ENCODE measurements at places on chromosomes 6 and 20. TPM values are rescaled to one million over a fixed set of nuclear protein-coding genes. Genes with fewer than 3 reads are reported as not detected.

The MYL9 gene
- total RNA-seq, result 197 TPM

The AKIRIN2 gene
- total RNA-seq, result 68.1 TPM

The BTN3A1 gene
- total RNA-seq, result 21.1 TPM

The CLPSL2 gene
- not detected for total RNA-seq

The PDE10A gene
- 9.8 TPM for total RNA-seq

The CAGE1 gene
- total RNA-seq, result 0.19 TPM

The HCRTR2 gene
- total RNA-seq, result not detected

The MBOAT1 gene
- 6.5 TPM for total RNA-seq

The OR11A1 gene
- total RNA-seq, result not detected

The PPP1R3G gene
- total RNA-seq, result 0.40 TPM

The CDSN gene
- total RNA-seq, result not detected

GRCh38 chr6:27861276-27861840 is 50.8 kb downstream of the OR2B2 start:
- DNase-seq, result no peak
- no peak overlapping the region for H3K4me3 ChIP-seq
- H3K27me3 ChIP-seq, result no peaks in the 10 kb centered on the region

GRCh38 chr6:34671801-34672656 is 24.5 kb downstream of the ILRUN start:
- peaks cover 4% of the 10 kb centered on the region for H3K36me3 ChIP-seq
- no peak overlapping the region for H3K4me3 ChIP-seq
- H3K27ac ChIP-seq, result peak overlapping the region; percentile 80
- H3K27me3 ChIP-seq, result no peaks in the 10 kb centered on the region
- H3K4me1 ChIP-seq, result peaks cover 34% of the 10 kb centered on the region

GRCh38 chr20:62994869-62995281 is 11.9 kb downstream of the BHLHE23 start:
- H3K27ac ChIP-seq, result no peak overlapping the region
- DNase-seq, result no peak
- H3K36me3 ChIP-seq, result no peaks in the 10 kb centered on the region
- peaks cover 37% of the 10 kb centered on the region for H3K27me3 ChIP-seq

- no peak overlapping the region for H3K4me3 ChIP-seq
- no peaks in the 10 kb centered on the region for H3K36me3 ChIP-seq
- peaks cover 41% of the 10 kb centered on the region for H3K4me1 ChIP-seq
- H3K27ac ChIP-seq, result peak overlapping the region; percentile 78
- H3K27me3 ChIP-seq, result no peaks in the 10 kb centered on the region
- DNase-seq, result peak; percentile 66
Measured at GRCh38 chr20:59014680-59015389, 4.4 kb upstream of the TUBB1 start.

DNA sequence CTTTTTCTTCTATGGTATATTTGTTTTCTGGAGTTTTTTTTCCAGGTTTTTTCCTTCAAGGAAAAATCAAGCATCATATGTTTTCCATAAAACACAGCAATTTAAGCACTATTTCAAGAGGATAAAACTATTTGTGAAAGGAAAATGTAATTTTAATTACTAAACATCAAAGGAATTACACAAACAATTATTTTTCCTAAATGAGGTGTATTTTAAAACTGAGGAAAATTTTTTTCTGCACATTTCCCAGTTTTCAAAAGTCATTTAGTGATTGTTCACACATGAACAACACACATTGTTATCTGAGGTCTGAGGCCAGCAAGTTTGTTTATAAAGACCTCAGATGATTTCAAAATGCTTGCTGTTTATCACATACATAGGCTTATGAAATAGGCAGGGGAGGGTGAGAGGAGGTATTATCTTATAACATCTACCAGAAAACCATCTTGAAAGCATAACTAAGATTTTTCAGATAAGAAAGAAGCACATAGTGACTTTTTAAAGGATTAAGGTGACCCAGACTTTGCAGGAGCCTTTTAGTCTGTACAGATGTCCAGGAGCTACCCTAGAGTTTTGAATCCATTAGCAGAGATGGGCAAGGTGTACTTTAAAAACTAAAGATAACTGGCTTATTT is 381.6 kb downstream of the GJA1 start:
- no peaks in the 10 kb centered on the region for H3K36me3 ChIP-seq
- no peaks in the 10 kb centered on the region for H3K27me3 ChIP-seq
- H3K27ac ChIP-seq, result no peak overlapping the region
- DNase-seq, result no peak
- H3K4me1 ChIP-seq, result peaks cover 6% of the 10 kb centered on the region

- peaks cover 100% of the 10 kb centered on the region for H3K4me1 ChIP-seq
- H3K27me3 ChIP-seq, result no peaks in the 10 kb centered on the region
- peak overlapping the region; percentile 46 for H3K4me3 ChIP-seq
Measured at GRCh38 chr6:52543729-52544601, 32.9 kb downstream of the TRAM2 start.

- peaks cover 9% of the 10 kb centered on the region for H3K4me1 ChIP-seq
- H3K4me3 ChIP-seq, result no peak overlapping the region
- peaks cover 85% of the 10 kb centered on the region for H3K27me3 ChIP-seq
- DNase-seq, result no peak
Measured at GRCh38 chr6:28768187-28768913, 155.4 kb downstream of the TRIM27 start.

DNA sequence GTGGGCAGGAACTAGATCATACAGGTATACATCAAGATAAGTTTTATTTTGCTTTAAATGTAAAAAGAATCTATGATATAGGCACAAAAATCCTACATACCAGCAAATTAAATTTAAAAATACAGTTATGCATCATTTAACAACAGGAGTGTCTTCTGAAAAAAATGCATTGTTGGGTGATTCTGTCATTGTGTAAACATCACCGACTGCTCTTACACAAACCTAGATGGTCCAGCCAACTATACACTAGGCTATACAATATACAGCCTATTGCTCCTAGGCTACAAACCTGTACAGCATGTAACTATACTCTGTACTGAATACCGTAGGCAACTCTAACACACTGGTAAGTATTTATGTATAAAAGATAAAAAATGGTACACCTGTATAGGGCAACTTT is 139.4 kb downstream of the RNGTT start:
- no peaks in the 10 kb centered on the region for H3K36me3 ChIP-seq
- no peaks in the 10 kb centered on the region for H3K27me3 ChIP-seq
- peak overlapping the region; percentile 1 for H3K27ac ChIP-seq

DNA sequence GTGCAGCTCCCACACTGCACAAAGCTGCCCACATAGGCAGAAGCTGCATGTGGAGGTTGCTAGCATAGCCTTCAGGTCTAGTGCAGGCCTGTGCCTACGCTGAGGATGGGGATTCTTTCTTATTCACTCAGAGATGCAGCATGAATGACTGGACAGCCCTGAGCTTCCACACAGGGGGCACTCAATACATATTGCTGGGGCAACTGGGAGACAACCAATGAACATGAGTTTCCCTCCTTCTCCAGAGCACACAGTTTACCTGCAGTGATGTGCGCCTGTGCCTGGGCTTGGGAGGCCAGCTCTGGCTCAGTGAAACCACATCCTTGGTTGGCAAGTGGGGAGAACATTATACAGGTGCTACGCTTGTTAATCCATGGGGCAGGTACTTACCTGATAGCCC is 389.9 kb downstream of the RNGTT start:
- H3K36me3 ChIP-seq, result no peaks in the 10 kb centered on the region
- no peak overlapping the region for H3K4me3 ChIP-seq
- H3K4me1 ChIP-seq, result no peaks in the 10 kb centered on the region
- peaks cover 5% of the 10 kb centered on the region for H3K27me3 ChIP-seq
- H3K27ac ChIP-seq, result no peak overlapping the region

DNA sequence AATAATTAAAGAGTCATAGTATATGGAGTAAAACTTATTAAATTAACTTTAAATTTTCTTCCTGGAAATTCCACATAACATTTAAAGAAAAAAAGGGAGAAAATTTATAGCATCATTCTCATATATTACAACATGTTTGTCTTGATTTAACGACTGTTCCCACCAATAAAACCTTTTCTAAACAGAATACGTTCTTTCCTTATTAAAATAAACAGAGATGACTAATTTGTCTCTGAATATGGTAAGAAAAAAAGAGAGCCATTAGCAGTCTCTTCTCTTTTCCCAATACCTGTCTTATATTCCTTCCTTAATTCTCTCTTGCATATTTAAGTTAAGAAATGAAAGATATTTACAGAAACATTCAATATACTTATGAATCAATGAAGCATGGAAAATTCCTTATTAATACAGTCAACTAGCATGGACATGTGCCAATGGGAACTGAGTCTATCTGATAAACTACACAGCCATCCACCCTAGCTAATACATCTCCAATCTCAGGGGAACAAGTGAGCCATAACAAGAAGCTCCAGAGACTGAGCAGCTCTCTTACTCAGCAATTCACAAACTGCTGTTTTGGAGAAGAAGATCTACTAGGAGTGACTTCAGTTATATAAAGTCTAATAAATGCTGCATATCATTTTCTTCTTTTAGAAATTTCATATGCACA is 347.1 kb upstream of the MANEA start:
- no peak for DNase-seq
- H3K4me1 ChIP-seq, result no peaks in the 10 kb centered on the region
- no peak overlapping the region for H3K4me3 ChIP-seq
- H3K36me3 ChIP-seq, result no peaks in the 10 kb centered on the region

DNA sequence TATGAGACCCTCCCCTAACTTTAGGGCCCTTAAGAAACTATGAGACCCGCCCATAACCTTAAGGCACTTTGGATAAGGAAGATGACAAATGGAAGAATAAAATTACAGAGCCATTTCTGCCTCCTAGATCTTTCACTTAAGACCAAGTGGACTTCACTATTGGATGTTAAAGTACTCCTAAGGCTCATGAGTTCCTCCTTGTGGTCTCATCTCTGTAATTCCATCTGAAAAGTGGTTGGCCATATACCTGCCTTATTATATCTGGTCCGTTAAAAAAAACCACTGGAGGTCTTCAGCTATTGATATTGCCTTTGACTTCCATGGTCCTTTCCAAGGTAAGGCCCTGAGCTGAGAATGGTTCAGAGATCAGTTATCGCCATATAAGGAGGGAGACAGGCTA is 310.3 kb downstream of the EYA4 start:
- H3K27me3 ChIP-seq, result peaks cover 7% of the 10 kb centered on the region
- H3K4me1 ChIP-seq, result peaks cover 58% of the 10 kb centered on the region
- DNase-seq, result no peak
- H3K4me3 ChIP-seq, result no peak overlapping the region

DNA sequence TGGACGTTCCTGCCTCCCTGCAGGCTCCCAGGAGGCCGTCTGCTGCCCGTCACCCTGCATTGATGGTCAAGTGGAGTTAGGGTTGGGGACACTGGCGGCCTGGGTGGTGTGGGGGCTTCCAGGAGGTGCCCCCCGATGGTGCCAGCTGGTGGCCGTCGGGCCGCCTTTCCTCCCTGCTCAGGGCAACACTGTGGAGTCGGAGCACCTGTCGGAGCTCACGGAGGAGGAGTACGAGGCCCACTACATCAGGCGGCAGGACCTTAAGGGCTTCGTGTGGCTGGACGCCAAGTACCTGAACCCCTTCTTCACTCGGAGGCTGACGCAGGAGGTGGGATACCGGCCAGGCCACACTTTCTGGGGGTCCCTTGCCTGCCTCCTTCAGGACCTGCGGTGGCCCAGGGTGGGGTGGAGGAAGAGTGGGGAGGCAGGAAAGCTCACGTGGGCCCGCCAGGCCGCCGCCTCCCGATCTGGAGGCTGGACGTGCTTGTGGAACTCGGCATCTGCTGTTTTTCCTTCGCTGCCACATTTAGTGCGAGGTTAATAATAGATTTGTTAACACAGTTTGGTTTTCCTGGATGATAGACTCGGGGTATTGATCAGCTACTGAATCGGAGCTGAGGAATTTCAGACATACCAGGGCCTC is 28.6 kb downstream of the SPATA2 start:
- peaks cover 52% of the 10 kb centered on the region for H3K4me1 ChIP-seq
- peak overlapping the region; percentile 91 for H3K27ac ChIP-seq
- H3K36me3 ChIP-seq, result peaks cover 19% of the 10 kb centered on the region

- H3K27me3 ChIP-seq, result no peaks in the 10 kb centered on the region
- DNase-seq, result no peak
- no peak overlapping the region for H3K27ac ChIP-seq
Measured at GRCh38 chr6:102038964-102039363, 645.5 kb downstream of the GRIK2 start.

- H3K4me3 ChIP-seq, result peak overlapping the region; percentile 5
- H3K27me3 ChIP-seq, result no peaks in the 10 kb centered on the region
- H3K36me3 ChIP-seq, result peaks cover 8% of the 10 kb centered on the region
- peak overlapping the region; percentile 96 for H3K27ac ChIP-seq
Measured at GRCh38 chr6:157962601-157963302, 18.9 kb upstream of the SYNJ2 start.

DNA sequence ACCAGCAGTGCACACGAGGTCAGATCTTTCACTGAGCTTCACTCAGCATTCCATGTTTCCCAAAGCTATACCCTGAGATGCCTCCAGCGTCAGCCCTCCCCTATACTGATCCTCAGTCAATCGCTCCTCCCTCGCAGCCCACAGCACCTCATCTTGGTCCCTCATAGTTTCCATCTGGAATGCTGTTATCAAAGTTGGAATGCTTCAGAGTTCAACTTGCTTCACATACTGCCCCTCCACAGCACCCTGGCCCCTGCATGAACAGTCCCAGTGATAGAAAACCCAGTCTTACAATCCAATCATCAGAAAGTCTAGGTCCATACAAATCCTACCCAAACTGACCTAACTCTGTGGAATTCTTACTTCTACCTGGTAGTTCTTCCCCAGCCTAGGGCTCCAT is 20.0 kb downstream of the SPAG4 start:
- no peak for DNase-seq
- no peaks in the 10 kb centered on the region for H3K27me3 ChIP-seq
- peaks cover 11% of the 10 kb centered on the region for H3K4me1 ChIP-seq
- H3K36me3 ChIP-seq, result peaks cover 9% of the 10 kb centered on the region

GRCh38 chr6:1502041-1502440 is 107.7 kb upstream of the FOXC1 start:
- H3K27me3 ChIP-seq, result no peaks in the 10 kb centered on the region
- H3K27ac ChIP-seq, result no peak overlapping the region
- no peaks in the 10 kb centered on the region for H3K36me3 ChIP-seq
- peaks cover 13% of the 10 kb centered on the region for H3K4me1 ChIP-seq

DNA sequence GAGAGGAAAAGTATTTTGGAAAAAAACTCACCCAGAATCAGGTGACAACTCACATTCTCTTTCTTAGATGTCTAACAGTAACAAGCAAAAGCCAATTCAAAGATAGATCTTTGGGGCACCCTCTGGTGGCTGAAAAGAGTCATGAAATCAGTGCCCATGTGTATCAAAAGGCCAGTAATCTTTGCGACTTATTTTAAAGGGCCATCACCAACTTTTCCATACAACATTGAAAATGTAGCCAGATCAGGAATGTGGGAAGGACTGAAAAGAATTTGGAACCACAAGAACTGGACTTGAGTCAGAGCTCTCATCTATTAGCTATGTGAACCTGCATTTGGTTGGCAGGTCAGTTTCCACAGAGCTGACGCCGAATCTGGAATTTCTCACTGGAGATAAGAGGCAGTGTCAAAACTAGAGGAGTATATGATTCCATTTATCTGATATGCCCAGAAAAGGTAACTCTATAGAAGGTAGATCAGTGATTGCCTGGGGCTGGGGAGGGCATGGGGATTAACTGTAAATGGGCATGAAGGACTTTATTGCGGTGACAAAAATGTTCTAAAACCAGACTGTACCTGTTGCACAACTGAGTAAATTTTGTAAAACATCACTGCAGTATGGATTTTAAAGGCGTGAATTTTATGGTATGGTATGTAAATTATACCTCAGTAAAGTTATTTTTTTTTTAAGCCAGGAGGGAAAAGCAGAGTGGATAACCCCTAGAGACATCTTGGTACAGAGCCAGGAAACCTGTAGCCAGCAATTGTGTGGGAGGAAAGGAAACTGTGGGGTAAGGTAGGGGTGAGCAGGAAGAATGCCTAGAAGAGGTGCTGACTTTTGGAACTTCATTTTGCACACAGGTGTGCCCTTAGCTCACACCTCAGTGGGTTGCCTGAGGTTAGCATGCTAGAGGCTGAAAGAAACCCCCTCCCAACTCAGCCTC is 117.1 kb upstream of the ASF1A start:
- no peak overlapping the region for H3K4me3 ChIP-seq
- no peaks in the 10 kb centered on the region for H3K36me3 ChIP-seq
- DNase-seq, result no peak
- H3K27ac ChIP-seq, result no peak overlapping the region
- H3K27me3 ChIP-seq, result peaks cover 46% of the 10 kb centered on the region
